ENCODE measurements at places on chromosomes 7 and 10. TPM values are rescaled to one million over a fixed set of nuclear protein-coding genes. Genes with fewer than 3 reads are reported as not detected.
A peak's percentile ranks its signal among the peaks of the same experiment; 100 is the strongest.

RBM20 gene
- total RNA-seq = not detected

WASHC2A gene
- total RNA-seq = 46.6 TPM

FAM241B gene
- not detected for total RNA-seq

PAPOLB gene
- total RNA-seq = not detected

PNLIPRP3 gene
- not detected for total RNA-seq

PLPP4 gene
- not detected for total RNA-seq

BICC1 gene
- 9.7 TPM for total RNA-seq

GPR22 gene
- not detected for total RNA-seq

SPDYE11 gene
- not detected for total RNA-seq

PI4K2A gene
- total RNA-seq = 40.2 TPM

ADRB1 gene
- not detected for total RNA-seq

GRCh38 chr7:135208102-135208793 lies 3.1 kb downstream of the WDR91 start:
- H3K4me3 ChIP-seq = no peak overlapping the region
- DNase-seq = no peak
- H3K4me1 ChIP-seq = peaks cover 21% of the 10 kb centered on the region
- no peaks in the 10 kb centered on the region for H3K36me3 ChIP-seq
- no peak overlapping the region for H3K27ac ChIP-seq

- no peaks in the 10 kb centered on the region for H3K36me3 ChIP-seq
- peaks cover 31% of the 10 kb centered on the region for H3K4me1 ChIP-seq
- H3K27ac ChIP-seq = peak within 1 kb of the TSS; percentile 90
- H3K4me3 ChIP-seq = peak within 1 kb of the TSS; percentile 94
- H3K27me3 ChIP-seq = no peaks in the 10 kb centered on the region
Observed at GRCh38 chr7:73683056-73683787, at the start of the genes BUD23 and DNAJC30. TSS of gene BUD23 (plus strand) at chr7:73683597. CDS start at chr7:73683626, 29 bp downstream. TSS of gene DNAJC30 (minus strand) at chr7:73683453. CDS start at chr7:73683423, 30 bp downstream.

GRCh38 chr10:125407000-125407502 lies 246.7 kb upstream of the CTBP2 start:
- DNase-seq = no peak
- H3K4me3 ChIP-seq = no peak overlapping the region
- no peaks in the 10 kb centered on the region for H3K36me3 ChIP-seq
- H3K27ac ChIP-seq = no peak overlapping the region
- H3K4me1 ChIP-seq = no peaks in the 10 kb centered on the region

- no peak overlapping the region for H3K27ac ChIP-seq
- no peak for DNase-seq
- no peak overlapping the region for H3K4me3 ChIP-seq
- H3K36me3 ChIP-seq = no peaks in the 10 kb centered on the region
Observed at GRCh38 chr10:34966451-34966850, 123.7 kb downstream of the CUL2 start.

GRCh38 chr7:19293431-19293830 lies 148.2 kb upstream of the FERD3L start:
- no peak overlapping the region for H3K4me3 ChIP-seq
- H3K4me1 ChIP-seq = peaks cover 5% of the 10 kb centered on the region
- no peak for DNase-seq
- H3K27me3 ChIP-seq = no peaks in the 10 kb centered on the region
- no peaks in the 10 kb centered on the region for H3K36me3 ChIP-seq
- H3K27ac ChIP-seq = no peak overlapping the region

GRCh38 chr7:157859915-157860314 lies 523.1 kb downstream of the DNAJB6 start:
- H3K4me3 ChIP-seq = no peak overlapping the region
- no peak overlapping the region for H3K27ac ChIP-seq
- H3K27me3 ChIP-seq = no peaks in the 10 kb centered on the region
- H3K36me3 ChIP-seq = no peaks in the 10 kb centered on the region
- no peaks in the 10 kb centered on the region for H3K4me1 ChIP-seq

DNA sequence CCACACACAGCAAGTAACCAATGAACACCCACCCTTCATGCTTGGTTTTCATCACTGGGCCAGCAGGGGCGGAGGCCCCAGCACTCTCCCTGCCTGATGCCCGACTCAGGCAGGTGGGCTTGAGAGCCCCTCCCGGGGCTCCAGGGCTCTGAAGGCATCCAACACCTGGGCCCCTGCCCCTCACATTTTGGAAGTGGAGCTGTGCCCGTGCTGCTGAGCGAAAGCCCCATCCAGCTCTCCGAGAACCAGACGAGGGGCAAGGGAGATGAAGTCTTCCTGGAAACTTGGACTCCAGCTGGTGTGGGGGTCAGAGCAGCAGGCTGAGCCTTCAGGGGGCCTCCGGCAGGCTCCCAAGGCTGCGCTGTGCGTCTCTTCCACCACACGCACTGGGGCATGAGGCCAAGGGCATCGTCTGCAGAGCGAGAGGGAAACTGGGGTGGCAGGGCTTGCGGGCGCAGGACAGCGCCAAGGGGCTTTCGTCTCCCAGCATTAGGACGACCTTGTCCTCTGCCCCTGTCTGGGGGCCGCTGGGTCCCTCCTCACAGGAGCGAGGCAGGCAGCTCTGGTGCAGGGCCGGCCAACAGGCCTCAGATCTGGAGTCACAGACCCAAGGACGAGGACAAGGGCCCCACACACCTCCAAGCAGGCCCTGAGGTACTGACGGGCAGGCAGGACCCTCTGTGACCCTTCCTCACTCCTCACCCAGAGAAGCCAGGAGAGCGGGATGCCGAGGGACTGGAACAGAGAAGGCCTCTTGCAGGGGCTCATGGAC lies 108.3 kb upstream of the FAM20C start:
- H3K36me3 ChIP-seq = no peaks in the 10 kb centered on the region
- no peak overlapping the region for H3K4me3 ChIP-seq
- peaks cover 7% of the 10 kb centered on the region for H3K4me1 ChIP-seq
- H3K27ac ChIP-seq = no peak overlapping the region
- H3K27me3 ChIP-seq = no peaks in the 10 kb centered on the region

DNA sequence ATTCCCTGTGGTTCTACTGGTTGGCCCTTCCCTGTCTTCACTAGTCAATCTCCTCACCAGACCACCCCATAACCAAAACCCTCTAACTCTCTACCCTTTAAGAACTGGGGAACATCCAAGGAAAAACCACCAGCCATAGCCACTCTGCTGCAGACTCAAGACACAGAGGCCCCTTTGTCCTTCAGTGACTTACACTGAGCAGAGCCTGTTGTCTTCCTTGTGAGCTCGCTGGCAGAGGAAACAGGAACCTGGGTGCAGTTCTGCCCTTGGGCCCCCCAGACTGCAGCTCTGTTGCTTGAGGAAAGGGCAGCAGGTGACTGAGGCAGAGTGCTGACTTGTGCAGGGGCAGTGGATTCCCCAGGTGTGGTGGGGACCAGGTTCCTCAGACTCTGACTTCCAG lies 30.6 kb downstream of the ZC3HAV1 start:
- no peak overlapping the region for H3K27ac ChIP-seq
- H3K36me3 ChIP-seq = no peaks in the 10 kb centered on the region
- H3K4me3 ChIP-seq = no peak overlapping the region
- no peak for DNase-seq

- no peak for DNase-seq
- no peak overlapping the region for H3K4me3 ChIP-seq
- peaks cover 59% of the 10 kb centered on the region for H3K4me1 ChIP-seq
- no peaks in the 10 kb centered on the region for H3K36me3 ChIP-seq
Observed at GRCh38 chr7:139104091-139104450, 5.4 kb downstream of the ZC3HAV1 start.

DNA sequence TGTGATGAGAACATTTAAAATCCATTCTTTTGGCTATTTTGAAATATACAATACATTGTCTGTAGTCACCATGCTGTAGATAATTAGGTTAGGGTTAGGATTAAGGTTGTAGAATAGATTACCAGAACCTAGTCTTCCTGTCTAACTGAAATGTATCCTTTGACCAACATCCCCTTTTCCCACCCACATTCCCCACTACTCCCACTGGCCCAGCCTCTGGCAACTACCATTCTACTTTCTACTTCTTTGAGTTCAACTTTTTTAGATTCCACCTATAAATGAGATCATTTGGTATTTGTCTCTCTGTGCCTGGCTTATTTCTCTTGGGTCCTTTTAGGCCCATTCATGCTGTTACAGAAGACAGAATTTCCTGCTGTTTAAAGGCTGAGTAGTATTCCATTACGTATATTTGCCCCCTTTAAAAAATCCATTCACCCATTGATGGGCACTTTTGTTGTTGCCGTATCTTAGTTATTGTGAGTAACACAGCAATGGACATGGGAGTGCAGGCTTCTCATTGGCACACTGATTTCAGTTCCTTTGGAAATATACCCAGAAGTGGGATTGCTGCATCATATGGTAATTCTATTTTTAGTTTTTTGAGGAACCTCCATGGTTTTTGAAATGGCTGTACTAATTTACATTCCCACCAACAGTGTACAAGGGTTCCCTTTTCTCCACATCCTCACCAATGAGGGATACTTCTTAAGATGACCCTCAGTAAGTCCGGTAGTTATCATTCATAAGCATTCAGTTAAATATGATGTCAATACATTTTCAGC lies 104.0 kb downstream of the RALA start:
- H3K4me1 ChIP-seq = peaks cover 6% of the 10 kb centered on the region
- no peaks in the 10 kb centered on the region for H3K27me3 ChIP-seq
- no peak overlapping the region for H3K4me3 ChIP-seq
- no peak for DNase-seq
- H3K36me3 ChIP-seq = no peaks in the 10 kb centered on the region
- H3K27ac ChIP-seq = no peak overlapping the region

GRCh38 chr10:13853854-13854253 lies 267.1 kb downstream of the PRPF18 start:
- H3K36me3 ChIP-seq = no peaks in the 10 kb centered on the region
- peaks cover 5% of the 10 kb centered on the region for H3K4me1 ChIP-seq
- DNase-seq = peak; percentile 74
- peak overlapping the region; percentile 64 for H3K27ac ChIP-seq
- H3K4me3 ChIP-seq = no peak overlapping the region
- H3K27me3 ChIP-seq = no peaks in the 10 kb centered on the region

DNA sequence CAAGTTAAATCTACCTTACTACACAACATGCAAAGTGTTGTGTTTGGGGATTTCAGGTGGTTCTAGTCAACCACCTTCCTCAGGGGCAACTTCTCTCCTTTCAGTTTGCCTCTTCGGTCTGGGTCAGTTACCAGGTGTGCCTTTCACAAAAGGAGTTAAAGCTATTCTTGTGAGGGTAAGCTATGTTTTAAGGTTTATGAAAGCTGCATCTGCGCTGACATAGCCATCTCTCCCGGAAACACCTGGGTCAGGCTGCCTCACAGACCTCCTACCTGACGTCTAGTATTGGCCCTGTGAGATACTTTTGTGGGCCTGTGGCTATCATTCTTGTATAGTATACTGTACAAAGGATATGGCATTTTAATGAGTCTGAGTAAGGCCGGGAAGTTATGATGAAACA lies 67.7 kb upstream of the ITGA8 start:
- H3K4me3 ChIP-seq = no peak overlapping the region
- no peak overlapping the region for H3K27ac ChIP-seq
- DNase-seq = no peak
- peaks cover 7% of the 10 kb centered on the region for H3K36me3 ChIP-seq

DNA sequence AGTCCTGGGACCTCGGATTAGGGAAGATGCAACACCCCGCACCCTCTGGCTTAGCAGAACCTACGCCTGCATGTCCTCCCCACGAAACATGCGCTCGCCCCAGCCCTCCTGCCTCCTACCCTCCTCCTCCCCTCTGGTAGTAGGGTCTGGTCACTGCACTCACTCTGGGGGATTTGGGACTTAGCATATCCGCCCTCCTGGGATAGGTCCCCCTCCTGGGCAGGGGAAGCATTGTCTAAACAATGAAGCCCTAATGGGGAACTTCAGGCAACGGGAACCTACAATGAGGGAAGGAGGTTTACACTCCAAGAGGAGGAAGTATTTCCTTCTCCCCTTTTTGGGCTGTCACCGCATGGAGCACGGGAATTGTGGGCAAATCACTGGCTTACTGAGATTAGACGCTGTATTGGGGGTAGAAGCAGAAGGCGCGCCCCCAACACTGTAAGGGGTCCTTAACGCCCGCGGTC lies 892 bp downstream of the CRHR2 start:
- no peak overlapping the region for H3K4me3 ChIP-seq
- no peak overlapping the region for H3K27ac ChIP-seq
- no peaks in the 10 kb centered on the region for H3K36me3 ChIP-seq
- peaks cover 17% of the 10 kb centered on the region for H3K27me3 ChIP-seq

DNA sequence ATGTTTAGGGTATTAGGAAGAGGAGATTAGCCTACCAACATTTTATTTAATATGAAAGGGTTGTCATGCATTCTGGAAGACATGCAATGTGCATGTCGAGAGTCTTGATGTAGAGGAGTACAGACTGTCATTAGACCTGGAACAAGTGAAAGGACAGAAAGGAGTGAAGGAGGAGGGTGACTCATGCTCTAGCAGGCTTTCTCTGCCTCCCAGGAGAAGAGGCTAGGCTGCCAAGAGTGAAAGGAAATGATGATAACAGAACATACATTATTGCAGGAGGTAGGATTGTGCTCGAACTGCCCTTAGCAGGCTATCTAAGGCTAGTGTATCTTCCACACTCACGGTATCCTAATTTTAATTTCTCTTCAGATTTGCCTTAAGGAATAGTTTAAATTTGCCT lies 228.8 kb downstream of the EXOC4 start:
- no peak for DNase-seq
- H3K27me3 ChIP-seq = no peaks in the 10 kb centered on the region
- no peak overlapping the region for H3K27ac ChIP-seq
- no peak overlapping the region for H3K4me3 ChIP-seq
- no peaks in the 10 kb centered on the region for H3K36me3 ChIP-seq

- H3K27me3 ChIP-seq = no peaks in the 10 kb centered on the region
- DNase-seq = no peak
- H3K27ac ChIP-seq = no peak overlapping the region
- H3K4me1 ChIP-seq = no peaks in the 10 kb centered on the region
Observed at GRCh38 chr7:13144673-13145072, 457.2 kb downstream of the ARL4A start.

- H3K36me3 ChIP-seq = no peaks in the 10 kb centered on the region
- H3K4me1 ChIP-seq = peaks cover 6% of the 10 kb centered on the region
- no peak for DNase-seq
- H3K4me3 ChIP-seq = no peak overlapping the region
- no peaks in the 10 kb centered on the region for H3K27me3 ChIP-seq
Observed at GRCh38 chr7:80783186-80783677, 135.6 kb downstream of the SEMA3C start.

GRCh38 chr10:129331207-129331838 lies 135.7 kb upstream of the MGMT start:
- H3K36me3 ChIP-seq = no peaks in the 10 kb centered on the region
- H3K4me1 ChIP-seq = no peaks in the 10 kb centered on the region
- H3K27ac ChIP-seq = no peak overlapping the region
- H3K4me3 ChIP-seq = no peak overlapping the region
- no peak for DNase-seq
- H3K27me3 ChIP-seq = no peaks in the 10 kb centered on the region

DNA sequence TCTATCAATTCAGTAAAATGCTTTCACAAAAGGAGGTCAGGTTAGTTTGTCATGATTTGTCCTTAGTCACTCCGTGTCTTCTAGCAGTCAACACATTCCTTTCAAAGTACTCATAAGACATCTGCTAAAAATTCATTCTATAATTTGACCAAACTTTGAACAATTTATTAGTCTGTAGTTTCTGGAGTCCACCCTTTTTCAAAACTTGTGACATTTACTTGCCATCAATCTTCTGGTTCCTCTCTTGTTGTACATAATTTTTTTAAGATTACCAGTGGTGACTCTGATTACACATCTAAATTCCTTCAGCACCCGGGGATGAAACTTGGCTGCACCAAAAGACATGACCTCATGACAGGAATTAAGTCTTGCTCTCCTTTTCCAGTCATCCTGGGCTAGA lies 130.1 kb downstream of the NEBL start:
- H3K27ac ChIP-seq = no peak overlapping the region
- DNase-seq = peak; percentile 26
- no peaks in the 10 kb centered on the region for H3K27me3 ChIP-seq

GRCh38 chr7:13946181-13946580 lies 43.3 kb downstream of the ETV1 start:
- no peak for DNase-seq
- H3K4me3 ChIP-seq = no peak overlapping the region
- no peak overlapping the region for H3K27ac ChIP-seq
- H3K27me3 ChIP-seq = no peaks in the 10 kb centered on the region
